ENCODE measurements at places on chromosomes 16 and 17.

GRCh38 chr17:56913000-56913311, 893 bp downstream of the TRIM25 start:
- DNase-seq: no peak

GRCh38 chr16:9557713-9558112, 466.3 kb downstream of the HAPSTR1 start:
- DNase-seq: no peak

GRCh38 chr16:69619514-69619913, 53.7 kb downstream of the NFAT5 start:
- DNase-seq: no peak

DNA sequence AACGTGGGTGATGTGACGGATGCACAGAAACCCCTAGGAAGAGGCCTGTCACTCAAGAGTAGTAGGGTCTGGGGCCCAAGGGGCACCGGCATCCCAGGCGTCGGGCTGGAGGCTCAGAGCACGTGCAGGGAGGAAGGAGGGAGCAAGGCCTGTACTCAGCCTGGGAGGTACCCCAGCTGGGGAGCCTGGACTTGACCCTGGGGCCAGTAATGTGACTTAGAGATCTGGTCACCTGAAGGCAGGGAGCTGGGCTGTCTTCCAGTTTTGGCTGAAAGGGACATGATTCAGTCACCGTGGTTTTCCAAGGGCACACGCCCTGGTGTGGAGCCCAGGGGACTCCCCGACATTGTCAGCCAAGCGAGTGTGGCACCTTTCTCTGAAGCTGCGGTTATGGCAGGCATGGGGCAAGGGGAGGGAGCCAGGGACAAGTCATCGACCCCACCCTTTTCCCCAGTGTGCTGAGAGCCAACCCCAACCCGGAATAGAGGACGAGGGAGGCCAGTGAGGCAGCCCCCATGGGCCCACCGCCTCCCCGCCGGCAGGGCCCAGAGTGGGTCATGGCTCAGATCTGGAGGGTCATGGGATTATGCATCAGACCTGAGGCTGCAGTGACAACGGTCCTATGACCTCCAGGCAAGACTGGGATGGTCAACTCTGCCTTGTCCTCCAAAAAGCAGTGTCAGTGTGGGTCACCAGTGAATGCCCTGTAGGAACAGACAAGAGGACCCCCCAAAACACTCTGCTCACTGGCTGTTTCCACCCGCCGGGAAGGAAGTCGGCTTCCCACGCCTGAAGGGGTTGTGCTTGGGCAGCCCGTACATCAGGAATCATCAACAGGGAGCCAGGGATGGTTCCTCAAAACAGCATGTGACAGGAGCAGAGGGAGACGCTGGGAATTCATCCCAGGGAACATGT, 41.9 kb downstream of the MEAK7 start:
- no peak for DNase-seq

DNA sequence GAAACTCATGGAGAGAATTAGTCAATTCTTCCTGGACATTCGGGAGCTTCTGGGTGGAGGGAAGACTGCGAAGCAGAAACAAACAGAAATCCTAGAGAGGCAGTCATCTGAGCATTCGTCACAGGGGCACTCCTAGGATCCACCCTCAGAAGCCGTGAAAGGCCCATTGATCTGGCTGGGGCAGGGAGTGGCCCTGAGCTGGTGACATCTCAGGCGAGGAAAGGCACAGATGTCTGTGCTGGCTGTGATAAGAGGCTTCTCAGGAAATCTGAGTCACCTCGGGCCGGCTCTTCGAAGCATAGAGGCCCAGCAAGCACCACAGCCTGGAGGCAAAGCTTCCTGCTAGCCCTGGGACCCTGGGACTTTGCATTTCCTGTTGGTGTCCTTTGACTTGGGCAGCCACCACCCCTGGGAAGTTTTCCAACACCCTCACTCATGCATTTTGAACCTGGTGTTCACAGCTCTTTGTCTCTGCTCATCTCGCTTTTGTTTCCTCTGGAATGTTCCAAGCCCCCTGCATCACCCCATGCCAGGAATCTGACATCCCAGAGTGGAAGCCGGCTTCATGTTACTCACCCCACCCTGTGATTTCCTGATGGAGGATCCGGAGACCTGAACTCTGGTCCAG, 23.3 kb upstream of the CDRT4 start:
- DNase-seq: peak; percentile 75

DNA sequence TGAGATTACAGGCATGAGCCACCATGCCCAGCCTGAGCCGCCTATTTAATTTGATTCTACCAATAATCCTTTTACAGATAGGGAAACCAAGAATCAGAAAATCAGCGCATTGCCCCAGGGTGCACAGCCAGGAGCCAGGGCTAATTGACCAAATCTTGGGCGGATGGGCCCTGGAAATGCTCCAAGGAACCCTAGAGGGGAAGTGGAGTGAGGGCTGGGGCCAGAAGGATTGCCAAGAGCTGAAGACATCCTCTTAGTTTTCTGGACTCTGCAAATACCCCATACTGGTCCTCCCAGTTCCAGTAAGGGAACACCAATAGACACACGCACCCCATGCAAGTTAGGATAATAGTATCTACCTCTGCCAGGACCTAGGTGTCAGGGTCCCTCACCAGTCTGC, 3.8 kb downstream of the FHOD1 start:
- no peak for DNase-seq

Data from skin of body (tissue), 3 donors.